Posterior cingulate gyrus (tissue), 11 donors: ENCODE measurements at places on chromosomes 5 and 9.

DNA sequence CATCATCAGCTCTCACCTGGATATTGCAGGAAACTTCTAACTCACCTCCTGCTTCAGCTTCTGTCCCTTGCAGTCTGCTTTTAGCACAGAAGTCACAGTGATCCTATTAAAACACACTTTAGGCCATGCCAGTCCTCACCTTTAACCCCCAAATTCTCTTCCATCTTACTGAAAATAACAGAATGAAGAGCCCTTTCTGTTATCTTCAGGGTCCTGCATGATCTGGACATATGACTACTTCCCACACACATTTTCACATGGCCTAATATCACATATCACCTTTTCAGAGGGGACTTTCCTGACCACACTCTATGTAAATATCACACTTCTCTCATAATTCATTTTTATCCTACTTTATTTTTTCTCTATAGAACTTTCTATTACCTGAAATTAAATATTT lies 550.6 kb upstream of the CLINT1 start:
- no peak for DNase-seq

DNA sequence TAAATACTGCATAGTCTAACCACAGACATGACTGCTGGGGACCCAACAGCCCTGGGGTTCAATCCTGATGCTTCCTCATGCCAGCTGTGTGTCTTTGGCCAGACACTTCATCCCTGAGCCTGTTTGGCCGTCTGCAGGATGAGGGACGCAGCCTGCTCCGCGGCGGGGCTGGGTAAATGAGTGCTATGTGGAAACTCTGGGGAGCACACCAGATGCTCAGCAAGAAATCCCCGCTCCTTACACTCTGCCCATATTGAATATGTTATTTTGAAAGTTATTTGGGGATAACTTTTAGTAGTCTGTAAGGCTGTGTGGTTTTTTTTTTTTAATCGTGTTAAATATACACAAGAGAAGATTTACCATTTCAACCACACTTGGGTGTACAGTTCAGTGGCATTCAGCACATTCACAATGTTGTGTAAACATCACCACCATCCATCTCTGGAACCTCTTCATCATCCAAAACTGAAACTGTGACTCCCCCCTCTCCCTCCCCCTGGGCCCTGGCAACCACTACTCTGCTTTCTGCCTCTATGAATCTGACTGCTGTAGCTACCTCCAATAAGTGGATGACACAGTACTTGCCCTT lies 42.7 kb downstream of the SH3PXD2B start:
- DNase-seq: no peak

GRCh38 chr9:111118256-111118948 lies 80.1 kb upstream of the LPAR1 start:
- DNase-seq: no peak

DNA sequence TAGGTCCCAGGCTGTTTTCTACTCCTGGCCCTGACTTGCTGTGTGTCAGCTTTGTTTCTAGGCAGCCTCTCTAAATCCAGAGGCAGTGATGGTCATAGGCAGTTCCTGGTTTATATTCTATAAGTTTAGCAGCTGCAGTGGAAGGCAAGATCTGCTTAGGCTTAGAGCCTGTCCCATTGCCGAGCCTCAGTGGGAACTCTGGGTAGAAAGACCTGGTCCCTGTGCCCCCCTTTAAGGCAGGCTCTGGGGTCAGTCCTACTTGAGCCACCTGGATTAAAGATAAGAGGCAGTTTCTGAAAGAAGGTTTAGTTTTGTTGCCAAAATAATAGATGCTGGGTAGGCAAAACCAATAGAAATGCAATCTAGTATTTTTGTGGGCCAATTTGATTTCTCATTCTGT lies 13.6 kb downstream of the MCCC2 start:
- no peak for DNase-seq

- no peak for DNase-seq
Measured at GRCh38 chr9:134595014-134595413, 46.6 kb upstream of the COL5A1 start.
